ENCODE measurements at places on chromosomes 6 and 20.

DNA sequence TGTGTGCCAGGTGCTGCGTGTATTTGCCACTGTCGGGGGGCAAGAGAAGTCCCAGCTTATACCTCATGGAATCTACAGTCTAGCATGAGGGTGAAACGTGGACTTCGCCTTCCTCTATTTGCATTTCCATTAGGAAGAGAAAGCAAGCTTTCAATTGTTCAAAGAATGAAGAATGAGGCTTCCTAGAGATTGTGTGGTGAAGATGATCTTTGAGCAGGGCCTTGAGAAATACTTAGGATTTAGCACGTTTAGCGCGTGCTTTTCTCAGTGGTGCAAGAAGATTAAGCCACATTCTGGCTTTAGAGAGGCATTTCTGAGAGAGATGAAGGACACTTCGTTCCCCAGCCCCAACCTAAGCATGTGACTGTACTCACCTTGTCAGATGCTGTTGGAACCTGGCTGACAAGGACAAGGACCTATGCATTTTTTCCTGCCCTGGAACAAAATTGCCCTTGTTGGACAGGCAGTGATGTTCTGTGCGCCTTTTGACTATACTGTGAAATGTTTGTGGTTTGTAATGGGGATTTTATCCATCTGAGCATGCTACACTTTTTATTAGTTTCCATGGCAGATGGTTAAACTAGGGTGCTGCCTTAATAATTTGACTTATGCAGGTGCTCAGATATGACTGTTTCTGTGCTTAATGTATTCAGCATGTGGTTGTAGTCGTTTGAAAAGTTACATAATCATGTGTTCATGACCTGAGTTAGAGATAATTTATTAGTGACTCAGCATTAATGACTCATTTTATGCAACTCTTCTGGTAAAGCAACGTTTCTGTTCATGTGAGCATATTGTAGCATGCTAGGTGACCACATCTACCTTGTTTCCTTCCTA lies 10.7 kb downstream of the TULP4 start:
- no peak for DNase-seq

DNA sequence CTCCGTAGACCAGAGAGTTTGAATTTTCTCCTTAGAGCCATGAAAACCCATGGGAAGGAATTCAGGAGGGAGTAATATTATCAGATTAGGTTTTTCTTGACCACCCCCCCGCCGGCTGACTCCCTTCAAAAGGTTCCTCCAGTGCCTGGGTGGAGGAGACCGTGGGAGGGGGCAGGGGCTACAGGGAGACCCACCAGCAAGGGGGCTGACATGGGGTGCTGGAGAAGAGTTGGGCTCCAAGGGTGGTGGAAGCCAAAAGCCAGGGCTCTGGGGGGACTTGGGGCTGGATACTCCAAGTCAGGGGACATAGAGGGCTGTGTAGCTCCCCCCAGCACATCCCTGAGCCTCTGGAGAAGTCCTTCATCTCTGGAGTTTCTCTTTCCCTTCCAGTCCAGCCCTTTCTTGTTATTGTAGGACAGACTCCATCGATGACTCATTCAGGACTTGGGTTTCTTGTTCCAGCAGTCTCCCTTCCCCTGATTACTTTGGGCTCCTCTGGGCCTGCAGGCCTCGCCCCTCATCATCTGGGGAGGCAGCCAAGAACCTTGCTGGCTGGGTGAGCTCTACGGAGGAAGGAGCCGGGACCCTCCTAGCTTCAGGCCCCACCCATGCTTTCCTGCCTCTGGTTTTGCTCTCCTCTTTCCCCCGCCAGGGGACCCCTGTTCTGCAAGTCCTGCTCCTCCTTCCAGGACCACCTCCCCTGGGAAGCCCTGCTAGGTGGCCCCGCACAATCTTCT lies 10.5 kb upstream of the KIAA1755 start:
- DNase-seq: peak; percentile 28

GRCh38 chr6:71292001-71292400 lies 3.4 kb downstream of the OGFRL1 start:
- DNase-seq: no peak

- no peak for DNase-seq
These were observed 48.7 kb upstream of the SRPK1 start for GRCh38 chr6:35969646-35970045.

- no peak for DNase-seq
These were observed 154.0 kb upstream of the CITED2 start for GRCh38 chr6:139528471-139528870.

DNA sequence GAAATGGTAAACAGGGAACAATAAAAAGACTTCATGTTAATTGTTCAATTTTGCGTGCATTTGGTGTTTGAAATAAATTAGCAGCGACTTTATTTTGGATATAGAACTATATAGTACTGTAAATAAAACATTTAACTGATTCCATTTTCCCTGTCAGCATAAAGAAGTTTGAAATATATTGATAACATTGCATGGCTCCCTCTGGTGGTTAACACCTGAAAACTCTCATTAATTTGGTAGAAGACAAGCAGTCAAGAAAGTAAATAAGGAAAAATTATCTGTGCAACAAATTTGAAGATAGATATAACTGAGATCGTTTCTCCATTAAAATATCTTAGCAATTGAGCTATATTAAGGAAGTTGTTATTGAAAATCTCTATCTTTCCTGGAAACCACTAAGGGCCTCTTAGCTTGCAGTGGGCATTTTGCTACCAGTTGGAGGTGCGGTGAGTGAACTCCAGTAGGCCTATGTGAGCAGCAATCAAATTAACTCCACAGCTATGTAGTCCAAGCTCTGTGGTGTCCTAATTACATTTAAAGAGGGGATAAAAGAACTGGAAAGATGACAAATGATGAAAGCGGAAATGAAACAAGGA lies 435.7 kb upstream of the FKBP1C start:
- DNase-seq: no peak

Data from trophoblast cell (in vitro differentiated cells and primary cell).